ENCODE measurements at places on chromosomes 13 and 19.

GRCh38 chr13:48037346-48038173 lies at the start of gene NUDT15:
Gene NUDT15, plus strand, starts transcription at chr13:48037726. Its CDS starts 21 bp downstream, at chr13:48037747.
- peak; percentile 95 for DNase-seq

DNA sequence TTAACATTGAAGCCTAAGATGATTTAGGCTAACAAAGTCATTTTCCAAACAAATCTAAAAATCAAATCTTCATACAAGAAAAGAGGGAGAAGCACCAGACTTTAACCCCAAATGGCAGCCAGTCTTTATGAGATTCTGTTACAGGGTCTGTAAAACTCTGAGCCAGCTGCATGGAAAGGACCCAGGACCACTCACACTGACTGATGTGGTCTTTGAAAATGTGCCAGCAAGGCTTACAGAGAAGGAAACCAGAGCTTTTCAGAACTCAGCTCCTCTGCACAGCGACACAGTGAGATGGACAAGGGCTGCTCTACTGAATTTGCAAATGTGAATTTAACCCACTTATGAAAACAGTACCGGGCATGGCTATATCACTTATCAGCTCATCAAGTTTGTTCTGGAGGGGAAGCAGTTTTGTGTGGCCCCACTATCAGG lies 98.8 kb upstream of the SERP2 start:
- no peak for DNase-seq

DNA sequence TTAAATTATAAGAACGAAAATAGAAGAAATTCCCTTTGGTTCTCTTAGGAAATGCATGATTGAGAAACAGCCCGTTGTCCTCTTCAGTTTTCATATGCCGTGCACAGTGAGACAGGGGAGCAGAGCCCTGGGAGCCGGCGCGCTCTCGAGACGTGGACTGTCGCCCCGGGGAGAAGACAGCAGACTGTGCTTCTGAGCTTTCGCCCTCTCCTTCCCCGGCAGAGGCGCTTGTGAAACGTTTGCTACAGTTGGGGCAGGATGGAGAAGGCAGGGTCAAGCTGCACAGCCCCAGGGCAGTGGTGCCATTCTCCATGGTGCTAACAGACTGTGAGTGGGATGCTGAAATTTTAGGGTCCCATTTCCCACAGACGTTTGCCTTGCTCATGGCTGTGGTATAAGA lies 192.2 kb upstream of the KL start:
- no peak for DNase-seq

GRCh38 chr19:45296355-45296754 lies 26.3 kb downstream of the CKM start:
- DNase-seq = no peak

GRCh38 chr13:92947770-92948434 lies 278.7 kb upstream of the GPC6 start:
- DNase-seq = no peak

DNA sequence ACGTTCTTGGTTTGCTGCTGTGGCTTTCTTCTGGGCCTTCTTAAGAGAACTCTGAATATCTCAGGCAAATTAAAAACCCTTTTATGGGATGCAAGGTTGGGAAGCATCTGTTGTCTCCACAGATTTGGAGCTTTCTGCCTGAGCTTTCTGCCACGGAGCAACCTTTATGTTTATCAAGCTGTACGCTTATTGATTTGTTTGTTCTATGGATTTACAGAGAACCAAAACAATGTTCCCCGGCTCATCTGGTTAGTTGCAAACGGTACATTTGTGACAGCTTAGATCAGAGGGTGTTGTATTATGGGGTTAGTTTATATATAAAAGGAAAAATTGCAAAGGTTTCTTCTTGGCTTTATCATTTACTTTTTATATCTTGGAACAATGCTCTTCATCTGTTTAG lies 479.6 kb downstream of the DIAPH3 start:
- no peak for DNase-seq

DNA sequence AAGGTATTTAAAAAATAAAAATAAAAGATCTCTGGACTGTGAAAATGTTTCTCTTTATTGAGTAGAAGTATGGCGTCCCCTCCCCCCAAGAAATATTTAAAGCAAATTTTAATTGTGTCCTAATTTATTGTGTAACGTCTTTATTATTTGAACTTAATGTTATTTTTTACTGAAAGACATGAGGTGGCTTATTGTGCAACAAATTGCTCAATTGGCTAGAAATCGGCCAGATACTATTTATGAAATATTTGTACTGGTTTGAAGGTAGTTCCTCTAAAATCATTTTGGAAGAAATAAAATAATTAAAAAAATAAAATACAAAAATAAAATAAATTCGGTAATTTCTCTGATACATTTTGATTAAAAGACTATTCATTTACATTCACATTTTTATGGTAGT lies 162.3 kb downstream of the DACH1 start:
- no peak for DNase-seq

- peak; percentile 51 for DNase-seq
Measured at GRCh38 chr19:41785653-41786052, 10.7 kb upstream of the CEACAM3 start.

DNA sequence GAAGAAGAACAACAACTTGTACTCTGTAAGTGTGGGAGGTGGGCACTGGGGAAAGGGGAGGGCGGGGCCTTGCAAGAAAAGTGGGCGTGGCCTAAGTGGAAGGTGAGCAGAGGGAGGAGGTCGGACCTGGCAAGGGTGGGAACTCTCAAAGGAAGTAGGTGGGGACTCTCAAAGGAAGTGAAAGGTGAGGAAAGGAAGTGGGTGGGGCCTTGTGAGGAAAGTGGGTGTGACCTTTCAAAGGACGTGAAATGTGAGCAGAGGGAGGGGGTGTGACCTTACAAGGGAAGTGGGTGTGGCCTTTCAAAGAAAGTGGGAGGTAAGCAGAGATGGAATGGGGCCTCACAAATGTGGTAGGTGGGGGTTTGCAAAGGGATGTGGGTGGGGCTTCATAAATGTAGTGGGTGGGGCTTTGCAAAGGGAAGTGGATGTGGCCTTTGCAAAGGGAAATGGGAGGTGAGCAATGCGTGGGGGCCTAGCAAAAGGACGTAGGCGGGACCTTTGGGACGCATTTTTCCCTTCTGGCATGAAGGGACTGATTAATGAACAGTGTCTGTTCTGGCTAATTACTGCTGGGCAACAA lies 25.9 kb downstream of the ACSBG2 start:
- peak; percentile 4 for DNase-seq

DNA sequence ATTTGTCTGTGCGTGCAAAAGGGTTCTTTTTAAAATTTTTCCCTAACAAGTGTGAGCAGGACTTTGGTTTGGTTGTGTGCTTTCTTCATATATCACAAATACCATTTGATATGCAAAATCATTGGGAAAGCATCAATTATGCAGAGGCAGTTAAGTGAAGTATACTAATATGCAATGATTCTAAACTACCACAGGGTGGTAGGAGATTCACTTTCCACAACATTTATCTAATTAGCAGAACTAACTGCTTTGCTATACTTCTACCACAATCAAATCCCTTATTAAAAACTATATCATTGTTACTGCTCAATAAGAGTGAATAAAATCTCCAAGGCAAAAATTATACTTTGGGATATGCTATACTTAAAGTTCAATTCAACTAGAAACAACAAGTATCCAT lies 2738.9 kb upstream of the PCDH20 start:
- no peak for DNase-seq

DNA sequence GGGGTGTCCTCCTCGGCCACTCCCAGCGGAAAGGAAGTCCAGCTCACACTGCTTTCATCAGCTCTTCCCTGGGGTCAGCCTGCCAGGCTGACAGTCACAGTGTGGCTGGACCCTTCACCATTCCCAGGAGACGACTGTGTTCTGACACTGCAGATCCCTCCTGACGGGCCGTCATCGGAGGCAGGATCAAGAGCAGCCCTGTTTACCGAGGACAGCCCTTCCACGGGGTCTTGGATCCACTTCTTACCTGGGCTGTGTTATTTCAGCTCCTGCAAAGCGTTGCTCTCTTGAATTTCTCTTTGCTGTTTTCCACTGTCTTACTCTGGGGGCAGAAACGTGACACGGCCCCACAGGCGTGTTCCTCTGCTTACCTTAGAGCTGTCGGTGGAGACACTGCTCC lies 149.9 kb upstream of the SOX1 start:
- no peak for DNase-seq

DNA sequence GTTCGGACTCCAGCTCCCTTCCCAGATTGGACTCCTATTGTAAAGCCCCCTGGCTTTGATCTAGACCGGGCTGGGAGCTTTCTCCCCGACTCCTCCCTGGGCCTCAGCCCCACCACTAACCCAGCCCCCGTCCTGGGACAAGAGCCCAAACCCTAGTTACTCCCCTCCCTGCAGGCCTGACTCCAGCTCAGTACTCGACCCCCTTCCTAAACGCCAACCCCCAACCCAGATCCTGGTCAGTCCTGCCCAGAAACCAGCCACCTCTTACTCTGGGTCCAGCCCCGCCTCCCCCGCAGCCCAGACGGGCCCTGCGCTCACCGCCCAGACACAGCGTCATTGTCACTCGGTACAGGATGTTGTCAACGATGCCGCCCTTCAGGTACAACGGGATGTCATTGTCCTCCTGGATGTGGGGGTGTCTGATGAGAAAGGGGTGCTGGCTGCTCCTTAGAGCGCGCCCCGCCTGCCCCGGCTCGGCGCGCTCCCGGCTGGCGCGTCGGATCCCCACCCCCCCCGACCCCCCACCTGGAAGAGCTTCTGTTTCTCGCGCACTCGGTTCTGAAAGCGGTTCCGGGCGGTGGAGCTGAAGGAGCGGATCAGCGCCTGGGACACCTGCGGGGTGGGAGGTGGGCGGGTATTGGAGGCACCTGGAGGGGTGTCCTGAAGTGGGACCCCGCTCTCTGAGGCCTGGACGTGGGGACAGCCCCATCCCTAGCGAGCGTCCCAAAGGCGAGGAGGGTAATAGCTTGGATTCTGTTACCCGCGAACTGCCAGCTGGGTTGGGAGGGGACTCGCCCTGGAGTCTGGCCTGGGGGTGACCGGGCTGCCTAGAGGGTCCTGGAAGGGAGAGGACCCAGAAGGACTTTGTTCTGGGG lies 866 bp downstream of the COX7A1 start:
- no peak for DNase-seq

- no peak for DNase-seq
Measured at GRCh38 chr19:13255041-13255718, 105.0 kb downstream of the IER2 start.

DNA sequence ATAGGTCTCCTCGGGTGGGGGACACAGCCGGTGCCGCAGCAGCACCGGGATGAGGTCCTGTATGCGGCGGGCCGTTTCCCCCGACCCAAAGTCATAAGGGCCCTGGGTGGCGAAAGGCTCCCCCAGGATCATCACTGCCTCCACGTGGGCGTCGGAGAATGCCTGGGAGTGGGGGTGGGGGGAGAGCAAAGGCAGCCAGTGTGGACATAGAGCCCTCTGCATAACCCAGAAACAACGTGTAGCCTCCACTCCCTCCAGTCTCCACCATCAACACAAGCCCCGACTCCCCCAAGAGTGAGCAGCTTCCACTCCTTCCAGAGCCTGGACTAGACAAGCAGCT lies 1.7 kb upstream of the NUMBL start:
- DNase-seq = no peak

- no peak for DNase-seq
Measured at GRCh38 chr13:49022472-49023144, 46.9 kb downstream of the FNDC3A start.

GRCh38 chr13:75415694-75416093 lies 66.3 kb downstream of the TBC1D4 start:
- DNase-seq = no peak

DNA sequence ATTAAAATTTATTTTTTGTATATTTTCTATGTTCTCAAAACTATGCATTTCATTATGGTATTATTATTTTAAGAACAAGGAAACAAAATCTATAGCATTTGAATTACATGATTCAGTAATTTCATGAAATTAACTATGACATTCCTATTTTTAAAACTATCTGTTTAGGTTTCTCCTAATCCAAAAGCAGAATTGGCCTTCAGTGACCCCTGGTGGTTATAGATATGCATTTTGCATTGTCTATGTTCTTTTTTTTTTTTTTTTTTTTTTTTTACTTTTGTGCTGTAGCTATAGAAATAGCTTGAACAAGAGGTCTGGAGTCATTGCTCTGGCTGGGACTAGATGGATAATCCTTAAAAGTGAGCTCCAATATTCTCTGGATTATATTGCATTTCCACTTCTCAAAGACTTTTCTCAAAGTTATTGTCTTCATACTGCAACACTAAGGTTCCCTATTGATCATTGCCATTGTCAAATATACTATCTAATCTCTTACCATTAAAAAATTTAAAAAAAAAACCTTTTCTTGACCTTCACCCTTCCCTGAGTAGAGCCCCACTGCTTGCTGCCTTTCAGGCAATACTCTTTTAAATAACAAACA lies 15.9 kb upstream of the DNAJC3 start:
- no peak for DNase-seq

- DNase-seq = no peak
Measured at GRCh38 chr13:31073859-31074718, 87.6 kb downstream of the HSPH1 start.

DNA sequence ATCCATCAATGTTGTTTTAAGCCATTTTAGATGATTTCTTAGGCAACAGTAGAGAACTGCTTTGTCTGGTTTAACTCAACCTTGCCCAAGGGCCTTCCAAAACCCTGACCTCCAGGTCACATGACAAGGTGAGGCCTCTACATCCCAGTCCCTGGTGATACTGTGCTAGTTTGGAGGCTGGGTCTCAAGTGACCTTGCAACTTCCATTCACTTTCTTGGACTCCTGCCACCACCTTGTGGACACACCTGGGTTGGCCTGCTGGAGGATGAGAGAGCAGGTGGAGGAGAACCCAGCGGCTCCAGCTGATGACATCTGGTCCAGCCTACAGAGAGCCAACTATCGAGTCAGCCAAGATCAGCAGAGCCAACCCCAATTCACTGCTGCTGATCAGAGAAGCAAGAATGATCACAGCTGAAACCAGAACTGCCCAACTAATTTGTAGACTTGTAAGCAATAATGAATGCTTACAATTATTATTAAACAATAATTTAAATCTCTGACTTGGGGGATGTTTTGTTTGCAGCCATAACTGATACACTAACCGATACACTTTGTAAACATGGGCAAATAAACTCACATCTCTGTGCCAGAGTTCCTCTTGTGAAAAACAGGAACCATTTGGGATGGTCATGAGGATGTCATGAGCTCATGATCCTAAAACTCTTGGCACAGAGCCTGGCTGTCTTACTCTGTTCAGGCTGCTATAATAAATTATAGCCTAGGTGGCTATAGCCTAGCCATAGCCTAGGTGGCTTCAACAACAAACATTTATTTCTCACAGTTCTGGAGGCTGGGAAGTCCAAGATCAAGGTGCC lies 11.5 kb downstream of the FAM187B start:
- no peak for DNase-seq

DNA sequence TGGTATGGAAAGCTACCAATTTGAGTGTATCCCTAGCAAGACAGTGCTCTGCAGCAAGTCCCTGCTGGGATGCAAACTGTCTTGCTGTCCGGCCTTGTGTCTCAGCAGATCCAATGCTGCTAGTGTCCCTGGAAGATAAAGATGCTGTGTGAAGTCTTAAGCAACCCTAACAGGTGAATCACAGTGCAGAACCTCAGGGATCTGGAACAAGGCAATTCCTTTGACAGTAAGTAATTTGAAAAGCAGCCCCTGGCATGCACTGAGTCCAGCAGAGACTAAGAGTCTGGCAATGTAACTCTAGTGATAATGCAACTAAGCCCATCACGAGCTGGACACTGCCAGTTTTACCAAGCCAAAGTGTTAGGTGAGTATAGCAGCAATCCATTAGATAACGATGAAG lies 1.7 kb upstream of the UCHL3 start:
- DNase-seq = peak; percentile 27

- DNase-seq = no peak
Measured at GRCh38 chr13:80547885-80548825, 207.2 kb upstream of the SPRY2 start.
